DMS79 treated with DMSO at 0.1 percent for 48 hours (cell line): ENCODE measurements at places on chromosomes 6 and 20.
A peak's percentile ranks its signal among the peaks of the same experiment; 100 is the strongest.

- no peak for DNase-seq
Measured at GRCh38 chr6:37256692-37257319, 766 bp upstream of the TBC1D22B start.

GRCh38 chr6:157143171-157143889, 180.0 kb downstream of the TMEM242 start:
- DNase-seq: no peak

DNA sequence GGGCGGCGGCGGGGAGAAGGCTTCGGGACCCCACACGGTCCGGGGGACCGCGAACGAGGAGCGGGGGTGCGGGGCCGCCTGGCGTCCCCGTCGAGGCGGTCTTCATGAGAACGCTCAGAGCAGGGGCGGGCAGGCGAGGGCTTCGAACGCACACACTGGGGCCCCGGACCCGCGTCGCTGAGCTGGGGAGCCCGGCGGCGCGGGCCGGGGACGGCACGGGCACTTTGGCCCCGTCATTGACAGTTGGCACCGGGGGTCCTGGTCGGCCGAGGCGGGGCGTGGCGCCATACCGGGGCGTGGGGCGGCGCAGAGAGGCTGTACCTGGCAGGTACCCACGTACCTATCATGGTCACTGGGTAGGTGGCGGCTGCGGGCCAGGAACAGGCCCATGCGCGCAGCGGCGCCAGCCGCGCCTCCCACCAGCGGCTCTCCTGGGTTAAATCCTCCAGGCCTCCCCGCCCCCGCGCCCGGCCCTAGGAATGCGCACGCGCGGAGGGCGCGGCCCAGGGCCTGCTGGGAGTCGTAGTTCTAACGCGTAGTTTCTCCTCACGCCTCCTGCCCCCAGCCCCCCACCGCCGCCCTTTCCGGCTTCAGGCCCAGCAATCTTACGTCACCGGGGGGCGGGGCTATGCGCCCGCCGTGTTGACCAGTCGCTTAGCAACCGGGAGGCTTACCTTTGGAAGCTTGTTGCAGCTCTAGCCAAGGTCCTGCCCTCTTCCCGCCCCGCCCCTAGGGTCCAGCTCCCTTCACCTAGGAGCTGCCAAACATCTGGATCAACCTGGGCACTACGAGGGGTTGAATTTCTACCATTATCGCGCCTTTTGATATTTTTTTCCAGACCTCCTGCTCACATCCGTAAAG, at the start of the genes PACRG and PRKN:
Gene PACRG, plus strand, starts transcription at position 653 of the 861 bp plus-strand sequence.
Gene PRKN, minus strand, starts transcription at position 445 of the 861 bp plus-strand sequence.
- peak; percentile 3 for DNase-seq

GRCh38 chr20:41029150-41029901, 704 bp downstream of the TOP1 start:
- DNase-seq: peak; percentile 10

- DNase-seq: no peak
Measured at GRCh38 chr20:33602826-33603590, 59.1 kb upstream of the C20orf144 start.

- DNase-seq: no peak
Measured at GRCh38 chr6:14280766-14281293, 163.3 kb downstream of the CD83 start.

- no peak for DNase-seq
Measured at GRCh38 chr20:8527998-8528723, 396.1 kb downstream of the PLCB1 start.

DNA sequence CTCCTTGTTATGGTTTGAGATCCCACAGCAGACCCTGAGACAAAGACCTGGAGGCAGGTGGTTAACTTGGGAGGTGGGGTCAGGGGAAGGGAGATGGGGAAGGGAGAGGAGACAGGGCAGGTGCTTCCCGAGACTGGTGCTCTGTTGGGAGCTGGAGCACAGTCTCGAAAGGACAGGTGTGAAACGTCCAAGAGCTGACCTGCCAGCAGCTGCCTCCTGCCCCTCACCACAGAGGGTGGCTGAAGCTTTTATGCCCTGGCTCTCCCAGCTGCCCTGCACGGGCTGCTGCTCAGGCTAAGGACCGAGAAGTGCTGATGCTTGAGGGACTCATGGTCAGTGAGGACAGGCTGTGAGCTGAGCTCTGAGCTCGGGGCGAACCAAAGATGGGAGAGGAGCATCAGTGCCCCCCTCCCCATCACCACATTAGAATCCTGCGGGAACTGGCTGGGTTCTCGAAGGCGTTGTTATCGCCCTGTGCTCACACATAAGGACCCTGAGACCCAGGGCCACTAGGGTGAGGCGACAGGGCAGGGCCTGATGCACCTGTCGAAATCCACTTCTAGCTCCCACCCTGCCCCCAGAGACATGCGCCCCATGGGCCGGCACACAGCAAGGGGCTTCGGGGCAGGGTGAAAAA, 25.3 kb upstream of the CD93 start:
- peak; percentile 25 for DNase-seq

DNA sequence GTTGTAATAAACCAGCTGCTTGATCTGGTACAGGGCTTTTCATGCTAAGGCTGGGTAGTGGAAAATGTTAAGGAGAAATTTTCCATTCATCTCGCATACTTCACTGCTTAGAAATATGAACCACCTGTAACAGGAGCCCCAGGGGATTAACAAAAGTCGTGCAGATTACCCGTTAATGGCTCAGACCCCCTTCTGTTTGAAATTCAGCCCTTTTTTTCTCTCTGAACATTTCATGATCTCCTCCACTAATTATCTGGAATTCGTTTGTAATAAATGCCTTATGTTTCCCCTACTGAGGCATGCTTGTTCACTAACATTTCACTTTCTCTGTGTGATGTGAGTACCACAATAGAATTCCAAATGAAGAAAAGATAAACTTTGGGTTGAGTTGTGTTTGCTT, 336.4 kb upstream of the HSF2 start:
- no peak for DNase-seq

DNA sequence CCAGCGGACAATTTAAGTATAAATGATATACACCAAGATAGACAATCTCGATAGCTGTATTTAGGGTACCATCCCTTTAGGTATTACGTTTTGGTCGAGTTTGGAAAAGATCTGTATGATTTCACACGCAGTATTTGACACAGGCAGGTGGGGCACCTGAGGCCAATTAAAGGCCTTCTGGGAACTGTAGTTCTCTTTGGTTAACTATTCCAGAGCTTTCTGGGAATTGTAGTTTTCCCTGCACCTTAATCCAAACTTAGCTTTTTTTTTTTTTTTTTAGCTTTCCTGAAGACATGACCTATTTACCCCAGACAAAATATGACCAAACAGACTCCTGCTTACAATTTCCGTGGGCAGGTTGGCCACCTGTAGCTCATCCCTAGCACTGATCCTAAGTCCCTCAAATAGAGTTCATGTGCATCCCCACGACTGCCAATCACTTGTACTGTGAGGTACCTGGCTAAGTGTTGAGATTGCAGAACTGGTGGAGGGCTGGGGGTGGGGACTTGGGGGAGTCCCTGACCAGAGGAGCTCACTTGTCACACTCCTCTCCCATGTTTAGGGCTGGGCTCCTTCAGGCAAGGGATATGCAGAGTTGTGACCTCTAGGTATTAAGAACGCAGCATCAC, 999 bp upstream of the EHMT2 start:
- DNase-seq: peak; percentile 66

DNA sequence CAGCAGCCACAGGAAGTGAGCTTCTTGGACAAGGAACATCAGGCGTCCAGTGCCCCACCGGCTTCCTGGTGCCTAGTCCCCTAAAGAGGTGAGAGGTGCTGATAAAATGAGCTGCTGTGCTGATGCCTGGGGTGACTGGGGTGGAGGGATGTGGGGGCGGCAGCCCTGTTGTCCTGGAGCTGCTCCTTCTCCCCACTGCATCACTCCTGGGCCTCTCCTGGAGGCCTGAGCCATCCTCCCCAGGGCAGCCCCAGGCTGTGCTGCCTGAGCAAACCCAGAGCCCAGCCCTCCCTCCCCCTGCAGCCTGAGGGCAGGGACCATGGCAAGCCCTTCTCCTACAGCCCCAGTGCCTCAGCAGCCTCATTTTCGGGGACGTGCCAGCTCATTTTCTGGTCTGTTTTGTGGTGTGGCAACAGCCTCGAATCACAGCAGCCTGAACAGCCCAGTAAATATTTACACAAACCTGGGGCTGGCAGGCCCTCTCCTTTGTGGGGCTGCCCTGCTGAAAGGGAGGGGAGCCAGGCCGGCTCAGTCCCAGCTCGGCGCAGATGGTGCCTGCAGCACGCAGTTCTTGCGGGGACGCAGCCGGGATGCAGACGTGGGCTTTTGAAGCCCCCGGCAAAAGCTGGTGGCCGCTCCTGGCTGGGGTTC, 259.9 kb downstream of the DLL1 start:
- no peak for DNase-seq

GRCh38 chr20:39473536-39473935, 511.4 kb downstream of the DHX35 start:
- DNase-seq: no peak

DNA sequence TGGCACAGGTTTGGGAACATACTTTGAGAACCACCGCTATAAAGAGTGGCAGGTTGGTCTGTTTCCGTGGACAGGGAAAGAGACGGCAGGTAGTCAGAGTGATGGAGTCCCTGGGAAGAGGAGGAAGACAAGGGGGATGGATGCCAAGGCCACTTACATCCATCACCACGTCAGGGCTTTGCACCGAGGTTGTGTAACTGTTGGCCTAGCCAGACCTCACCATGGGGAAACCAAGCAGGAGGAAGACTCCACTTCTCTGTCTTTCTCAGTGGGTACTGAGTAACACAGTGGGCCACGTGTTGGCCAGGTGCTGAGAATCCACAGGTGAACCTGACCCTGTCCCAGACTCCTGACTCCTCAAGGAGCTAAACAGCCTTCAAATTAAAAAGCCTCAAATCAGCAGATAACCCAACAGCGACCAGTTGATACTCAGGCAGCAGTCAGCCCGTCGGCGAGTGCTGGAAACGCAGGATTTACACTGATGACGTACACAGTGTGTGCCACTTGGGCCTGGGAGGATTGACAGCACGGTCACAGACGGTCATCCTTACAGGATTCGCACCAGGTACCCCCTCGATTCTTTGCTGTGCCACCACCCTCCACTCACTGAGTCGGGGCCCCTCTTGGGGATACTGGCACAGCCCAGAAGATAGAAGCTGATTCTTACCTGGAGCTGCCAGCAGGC, 134.6 kb upstream of the SNX9 start:
- DNase-seq: no peak

DNA sequence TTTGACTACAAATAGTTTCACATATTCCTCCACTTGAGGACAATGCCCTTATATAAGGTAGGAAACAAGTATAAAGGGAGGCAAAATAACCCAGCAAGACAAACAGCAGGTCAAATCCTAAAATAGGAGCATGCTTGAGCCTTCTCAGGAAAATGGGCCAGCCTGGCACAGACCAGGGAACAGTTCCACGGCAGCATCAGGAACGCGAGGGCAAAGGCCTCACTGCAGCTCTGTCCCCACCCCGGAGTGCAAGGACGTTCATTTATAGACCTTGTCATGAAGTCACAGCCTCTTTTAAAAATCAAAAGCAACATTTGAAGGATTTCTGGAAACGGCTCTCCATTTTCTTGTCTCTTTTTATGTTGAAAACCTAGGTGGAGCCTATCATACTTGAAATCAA, 17.1 kb downstream of the PDE10A start:
- DNase-seq: no peak

GRCh38 chr20:43893930-43894329, 20.7 kb upstream of the TOX2 start:
- no peak for DNase-seq
